T-helper 2 cell treated with Interferon-gamma antibody and Interleukin-4, amounts not matched to agents 5 μg/mL and 100 μg/mL, for 36 hours (primary cell): ENCODE measurements at places on chromosomes 7 and 10.

DNA sequence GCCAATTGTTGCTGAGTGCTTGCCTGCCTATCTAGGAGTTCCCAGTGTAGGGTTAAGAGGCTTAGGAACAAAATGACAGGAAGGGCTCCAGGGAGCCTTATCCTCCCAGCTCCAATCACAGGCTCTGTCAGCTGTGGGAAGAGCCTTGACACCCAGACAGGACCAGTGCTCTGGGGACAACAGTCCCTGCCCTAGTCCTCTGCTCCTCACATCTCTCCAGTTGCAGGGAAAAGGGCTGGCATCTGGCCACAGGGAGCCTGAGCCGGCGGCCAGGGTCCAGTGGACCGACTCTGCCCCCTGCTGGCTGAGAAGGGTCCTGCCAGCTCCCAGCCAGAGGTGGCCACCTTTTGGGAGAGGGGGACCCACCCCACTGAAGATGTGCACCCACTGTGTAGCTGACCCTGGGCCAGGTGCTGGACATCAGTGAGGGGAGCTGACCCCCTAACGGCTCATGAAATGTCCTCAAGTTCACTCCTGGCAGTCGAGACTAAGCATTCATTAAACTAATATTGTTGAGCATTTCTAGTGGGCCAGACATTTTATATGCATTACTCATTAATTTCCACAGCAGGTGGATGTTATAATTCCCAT, 17.6 kb downstream of the DNAJB12 start:
- H3K27me3 ChIP-seq: no peaks in the 10 kb centered on the region
- peak overlapping the region; percentile 19 for H3K4me3 ChIP-seq
- no peak overlapping the region for H3K27ac ChIP-seq
- DNase-seq: peak; percentile 55

GRCh38 chr7:95798401-95798930, 26.1 kb downstream of the DYNC1I1 start:
- H3K4me3 ChIP-seq: no peak overlapping the region
- peaks cover 2% of the 10 kb centered on the region for H3K27me3 ChIP-seq
- no peak overlapping the region for H3K27ac ChIP-seq
- no peaks in the 10 kb centered on the region for H3K36me3 ChIP-seq
- DNase-seq: no peak

GRCh38 chr10:86187499-86188239, 178.9 kb downstream of the GRID1 start:
- no peak overlapping the region for H3K27ac ChIP-seq
- peaks cover 12% of the 10 kb centered on the region for H3K27me3 ChIP-seq
- DNase-seq: no peak
- H3K4me1 ChIP-seq: peaks cover 7% of the 10 kb centered on the region
- no peak overlapping the region for H3K4me3 ChIP-seq
- H3K36me3 ChIP-seq: no peaks in the 10 kb centered on the region

- no peak overlapping the region for H3K4me3 ChIP-seq
- DNase-seq: no peak
- H3K36me3 ChIP-seq: no peaks in the 10 kb centered on the region
- H3K27ac ChIP-seq: no peak overlapping the region
- no peaks in the 10 kb centered on the region for H3K4me1 ChIP-seq
- no peaks in the 10 kb centered on the region for H3K27me3 ChIP-seq
Observed at GRCh38 chr7:143504937-143505297, 27.2 kb downstream of the TAS2R41 start.

- H3K4me3 ChIP-seq: no peak overlapping the region
- peaks cover 5% of the 10 kb centered on the region for H3K36me3 ChIP-seq
- H3K27ac ChIP-seq: no peak overlapping the region
- H3K4me1 ChIP-seq: peaks cover 15% of the 10 kb centered on the region
Observed at GRCh38 chr7:2779051-2779450, 65.1 kb downstream of the GNA12 start.

DNA sequence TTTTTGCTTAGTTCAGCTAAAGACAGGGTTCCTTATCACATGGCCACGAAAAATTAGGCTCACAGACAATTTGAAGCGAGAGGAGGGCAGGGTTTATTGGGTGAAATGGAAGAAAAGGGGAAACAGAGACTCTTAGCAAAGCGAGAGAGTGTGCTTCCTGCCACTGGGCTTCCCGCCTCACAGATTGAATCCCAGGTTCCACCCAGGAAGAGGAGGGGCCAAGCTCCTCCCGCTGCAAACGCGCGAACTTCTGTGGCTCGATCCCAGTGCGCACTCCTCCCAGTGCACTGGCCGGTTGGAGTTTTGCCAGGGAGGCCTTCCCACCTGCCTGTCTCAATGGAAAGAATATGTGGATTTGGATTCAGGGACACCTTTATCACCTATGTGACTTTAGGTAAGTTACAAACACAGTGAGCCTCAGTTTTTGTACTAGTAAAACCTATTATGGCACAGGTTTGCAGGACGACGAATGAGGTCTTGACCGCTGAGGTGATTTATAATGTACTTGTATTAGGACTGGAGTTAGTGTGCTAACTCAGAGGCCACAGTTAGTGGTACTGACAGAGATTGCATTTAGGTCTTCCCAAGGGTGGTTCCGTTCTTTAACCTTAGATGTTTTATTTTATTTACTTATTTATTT, 48.5 kb upstream of the SP8 start:
- no peaks in the 10 kb centered on the region for H3K36me3 ChIP-seq
- no peaks in the 10 kb centered on the region for H3K4me1 ChIP-seq
- no peak overlapping the region for H3K27ac ChIP-seq
- no peak overlapping the region for H3K4me3 ChIP-seq

- no peak for DNase-seq
- H3K27me3 ChIP-seq: no peaks in the 10 kb centered on the region
- H3K27ac ChIP-seq: no peak overlapping the region
Observed at GRCh38 chr7:33400214-33400538, 270.8 kb downstream of the BBS9 start.

DNA sequence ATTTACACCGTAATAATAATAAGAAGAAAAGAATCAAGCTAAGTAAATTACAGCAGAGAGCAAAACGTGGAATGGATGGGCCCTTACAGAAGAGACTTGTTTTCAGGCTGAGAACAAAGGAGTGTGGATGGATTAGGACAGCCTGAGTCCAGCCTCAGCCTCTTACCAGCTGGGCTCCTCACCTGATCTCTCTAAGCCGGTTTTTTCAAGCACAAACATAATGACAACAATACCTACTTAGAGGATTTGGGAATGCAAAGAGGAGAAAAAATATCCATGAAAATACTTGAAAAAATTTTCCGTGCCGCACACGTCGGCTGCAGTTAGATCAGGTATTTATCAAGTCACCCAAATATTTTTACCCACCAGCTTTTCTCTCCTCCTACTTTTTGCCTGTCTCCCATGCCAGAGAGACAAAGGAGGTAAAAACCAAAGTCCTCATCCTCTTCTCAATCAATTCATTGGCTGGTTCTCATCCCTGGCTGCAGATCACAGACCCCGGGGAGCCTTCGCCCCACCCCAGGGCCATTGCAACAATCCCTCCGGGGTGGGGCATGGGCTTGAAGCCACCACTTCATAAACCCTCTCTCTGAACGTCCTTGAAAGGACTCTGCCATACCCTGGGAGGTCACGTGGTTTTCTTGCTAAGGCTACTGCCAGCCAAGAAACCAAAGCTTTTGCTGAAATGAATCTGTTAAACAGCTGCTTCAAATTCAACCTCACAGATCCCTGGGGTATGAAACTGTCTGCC, 29.7 kb upstream of the GTF2I start:
- H3K27me3 ChIP-seq: no peaks in the 10 kb centered on the region
- no peak overlapping the region for H3K27ac ChIP-seq
- peaks cover 4% of the 10 kb centered on the region for H3K4me1 ChIP-seq
- no peak overlapping the region for H3K4me3 ChIP-seq
- no peak for DNase-seq

DNA sequence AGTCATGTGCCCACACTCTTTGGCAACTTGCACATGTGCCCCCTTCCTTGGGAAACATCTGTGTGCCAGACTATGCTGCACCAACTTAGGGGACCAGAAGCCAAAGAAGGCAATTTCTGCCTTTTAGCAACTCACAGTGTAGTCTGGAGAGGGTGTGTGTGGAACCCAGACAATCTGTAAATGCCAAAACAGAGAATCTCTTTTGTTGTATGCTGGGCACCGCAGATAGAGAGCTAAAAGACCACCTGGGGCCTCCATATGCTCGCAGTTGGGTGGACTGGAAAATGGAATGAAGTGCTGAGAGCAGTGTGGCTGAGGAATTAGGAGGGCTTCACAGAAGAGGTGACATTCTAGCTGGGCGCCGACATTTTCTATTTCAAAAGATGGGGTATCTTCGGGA, 26.4 kb downstream of the UBTD1 start:
- no peak for DNase-seq
- peaks cover 10% of the 10 kb centered on the region for H3K27me3 ChIP-seq
- peak overlapping the region; percentile 6 for H3K27ac ChIP-seq

DNA sequence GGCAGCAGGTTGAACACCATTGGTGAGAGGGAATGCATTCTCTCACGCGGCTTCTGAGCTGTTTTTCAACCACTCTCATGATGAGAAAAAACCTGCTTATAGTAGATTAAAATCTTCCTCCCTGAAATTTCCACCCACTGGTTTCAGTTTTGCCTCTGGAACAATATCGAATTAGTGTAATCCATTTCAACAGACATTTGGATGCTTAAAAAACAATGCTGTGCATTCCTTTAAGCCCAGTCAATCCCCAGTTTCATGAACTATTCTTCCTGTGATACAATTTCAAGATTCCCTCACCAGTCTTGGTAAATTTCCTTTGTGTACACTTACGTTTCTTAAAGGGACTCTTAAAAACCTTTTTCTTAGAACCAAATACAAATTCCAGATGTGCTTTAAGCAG, 89.6 kb downstream of the ITIH5 start:
- no peak overlapping the region for H3K27ac ChIP-seq
- H3K4me3 ChIP-seq: no peak overlapping the region
- DNase-seq: no peak
- no peaks in the 10 kb centered on the region for H3K27me3 ChIP-seq
- no peaks in the 10 kb centered on the region for H3K4me1 ChIP-seq

GRCh38 chr10:69232252-69232651, 12.1 kb downstream of the HKDC1 start:
- peaks cover 55% of the 10 kb centered on the region for H3K4me1 ChIP-seq
- H3K36me3 ChIP-seq: no peaks in the 10 kb centered on the region
- DNase-seq: no peak
- H3K4me3 ChIP-seq: peak overlapping the region; percentile 58
- no peaks in the 10 kb centered on the region for H3K27me3 ChIP-seq

GRCh38 chr10:71187600-71187999, 24.8 kb upstream of the UNC5B start:
- no peaks in the 10 kb centered on the region for H3K27me3 ChIP-seq
- DNase-seq: no peak
- no peaks in the 10 kb centered on the region for H3K4me1 ChIP-seq
- H3K4me3 ChIP-seq: no peak overlapping the region
- H3K36me3 ChIP-seq: no peaks in the 10 kb centered on the region

DNA sequence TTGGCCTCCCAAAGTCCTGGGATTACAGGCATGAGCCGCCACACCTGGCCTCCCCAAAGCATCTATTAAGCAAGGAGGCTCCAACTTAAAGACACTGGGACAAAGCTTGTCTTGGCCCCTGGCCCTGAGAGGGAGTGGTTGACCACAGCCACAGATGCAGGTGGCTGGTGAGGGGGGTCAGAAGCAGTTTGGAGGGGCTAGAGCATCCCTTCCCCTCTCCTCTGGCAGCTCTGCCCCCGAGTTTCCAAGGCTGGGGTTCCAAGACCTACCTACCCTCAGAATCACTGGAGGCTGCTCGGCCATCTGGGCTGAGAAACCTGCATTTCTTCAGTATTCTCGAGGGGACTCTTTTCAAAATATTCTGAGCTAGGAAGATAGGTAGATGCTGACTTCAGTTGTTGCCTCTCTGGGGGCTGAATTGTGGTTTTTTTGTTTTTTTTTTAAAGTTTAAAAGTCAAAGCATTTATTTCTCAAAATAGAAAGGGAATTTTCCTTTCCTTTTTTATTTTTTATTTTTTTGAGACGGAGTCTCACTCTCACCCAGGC, 32.6 kb downstream of the DDIT4 start:
- DNase-seq: no peak
- H3K36me3 ChIP-seq: no peaks in the 10 kb centered on the region
- H3K27ac ChIP-seq: peak overlapping the region; percentile 93
- no peak overlapping the region for H3K4me3 ChIP-seq

DNA sequence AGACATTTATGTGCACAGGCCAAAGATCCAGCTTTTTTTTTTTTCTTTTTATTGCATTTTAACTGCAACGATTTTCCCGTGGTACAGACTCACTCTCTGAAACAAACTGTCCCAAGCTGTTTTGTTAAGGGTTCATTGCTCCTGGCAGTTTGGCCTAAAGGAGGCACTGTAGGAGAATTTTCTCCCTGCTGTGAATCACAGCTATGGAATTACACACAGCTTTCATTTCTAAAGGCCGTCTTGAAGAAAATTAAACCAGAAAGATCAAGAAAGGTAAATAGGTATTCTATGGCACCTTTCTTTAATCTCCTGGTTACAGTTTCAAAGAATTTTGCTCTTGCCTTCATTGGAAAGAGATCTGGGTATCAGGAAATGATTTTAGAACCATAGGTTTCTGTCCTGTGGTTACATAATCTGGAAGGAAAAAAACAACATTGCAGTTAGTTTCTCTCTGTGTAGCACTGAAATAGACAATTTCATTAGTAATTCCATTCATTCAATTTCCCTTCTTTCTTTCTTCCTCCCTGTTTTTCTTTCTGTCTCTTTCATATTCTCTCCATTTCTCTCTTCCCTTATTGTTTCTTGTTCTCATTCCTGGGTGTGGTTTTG, 51.2 kb downstream of the PDK4 start:
- no peaks in the 10 kb centered on the region for H3K36me3 ChIP-seq
- no peak overlapping the region for H3K27ac ChIP-seq
- no peak overlapping the region for H3K4me3 ChIP-seq
- DNase-seq: no peak

DNA sequence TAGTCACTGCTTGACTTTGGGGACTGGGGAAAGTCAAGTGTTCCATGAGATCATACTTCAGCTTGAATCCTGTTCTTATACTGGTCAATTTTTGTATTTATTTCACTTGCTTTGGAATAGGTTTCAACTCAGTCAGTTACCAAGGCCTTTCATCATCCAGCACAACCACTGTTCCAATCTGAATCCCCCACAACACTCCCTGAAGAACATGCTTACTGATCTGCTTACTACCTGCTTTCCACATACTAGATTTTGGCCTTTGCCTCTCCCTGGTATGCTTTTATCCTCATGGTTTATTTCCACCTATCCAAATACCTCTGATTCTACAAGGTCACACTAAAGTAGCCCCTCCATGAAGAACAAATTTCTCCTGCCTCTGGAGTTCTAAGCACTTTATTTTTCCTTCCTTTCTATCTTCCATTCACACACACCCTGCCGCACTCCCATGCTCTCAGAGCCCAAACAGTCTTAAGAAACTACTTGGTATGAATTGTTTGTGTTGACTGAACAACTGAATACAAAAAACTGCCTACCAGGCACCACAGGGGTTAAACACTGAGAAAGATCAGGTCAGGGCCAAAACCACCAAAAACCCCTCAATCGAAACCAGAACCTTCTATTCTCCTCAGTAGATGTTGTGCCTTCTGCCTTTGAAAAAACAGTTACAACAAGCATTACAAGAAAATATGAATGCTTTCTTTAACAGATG, 178.1 kb downstream of the AVL9 start:
- DNase-seq: no peak
- H3K27me3 ChIP-seq: peaks cover 4% of the 10 kb centered on the region
- H3K4me1 ChIP-seq: no peaks in the 10 kb centered on the region
- H3K4me3 ChIP-seq: no peak overlapping the region

- DNase-seq: no peak
- peaks cover 52% of the 10 kb centered on the region for H3K27me3 ChIP-seq
- H3K4me1 ChIP-seq: no peaks in the 10 kb centered on the region
- no peak within 1 kb of the TSS for H3K4me3 ChIP-seq
Observed at GRCh38 chr7:79453558-79454360, at the start of gene MAGI2. MAGI2 (minus strand) TSS chr7:79453667; CDS start chr7:79453320, 347 bp downstream.
